ENCODE measurements at places on chromosomes 7 and 10.

DNA sequence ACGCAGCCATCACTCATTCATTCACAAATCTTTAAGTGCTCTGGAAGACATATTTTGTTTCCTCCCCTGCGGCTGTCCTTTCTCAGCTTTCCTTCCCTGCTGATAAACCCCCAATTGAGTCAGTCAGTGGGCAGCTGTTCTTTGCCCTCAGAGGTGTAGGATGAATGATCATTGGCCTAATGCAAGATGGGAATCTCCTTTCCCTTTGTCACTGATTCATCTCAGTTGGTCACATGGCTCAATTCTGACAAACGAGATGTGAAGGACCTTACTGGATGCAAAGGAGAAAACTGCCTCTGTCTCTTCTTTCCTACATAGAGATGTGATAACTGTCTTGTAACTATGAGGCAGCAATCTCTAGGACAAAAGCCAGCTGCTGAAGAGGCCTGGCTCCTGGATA, 44.6 kb downstream of the COL28A1 start:
- DNase-seq, result peak; percentile 18

DNA sequence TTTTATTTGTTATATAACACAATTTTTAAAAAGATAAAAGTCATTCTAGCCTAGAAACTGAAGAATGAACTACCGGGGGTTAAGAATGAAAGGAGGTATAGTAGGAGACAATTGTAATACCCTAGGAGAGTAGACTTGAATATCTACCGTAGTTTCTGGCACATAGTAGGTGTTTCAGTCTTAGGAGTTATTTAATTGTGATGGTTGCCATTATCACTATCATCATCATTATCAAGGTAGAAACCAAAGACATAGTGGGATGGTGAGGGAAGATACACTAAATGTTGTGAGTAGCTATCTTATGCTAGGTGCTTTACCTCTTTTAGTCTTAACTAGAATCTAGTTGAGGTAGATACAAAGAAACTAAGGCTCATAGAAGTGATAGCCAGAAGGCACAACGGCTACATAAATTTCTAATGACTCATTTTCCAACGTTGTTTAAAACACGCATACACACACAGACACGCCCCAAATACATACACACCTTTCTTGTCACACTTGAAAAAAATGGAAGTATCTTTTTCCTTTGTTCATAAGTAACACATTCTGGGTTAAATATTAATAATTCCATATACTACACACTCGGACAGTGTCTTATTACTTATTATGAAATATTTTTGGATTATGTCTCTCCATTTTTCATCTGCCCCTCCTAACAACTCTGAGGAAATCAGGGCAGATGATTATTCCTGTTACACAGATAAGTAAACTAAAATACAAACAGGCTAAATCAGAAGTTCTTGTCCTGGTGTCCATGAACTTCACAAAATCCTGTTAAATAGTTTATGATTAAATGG, 2.0 kb upstream of the ANLN start:
- DNase-seq, result no peak

DNA sequence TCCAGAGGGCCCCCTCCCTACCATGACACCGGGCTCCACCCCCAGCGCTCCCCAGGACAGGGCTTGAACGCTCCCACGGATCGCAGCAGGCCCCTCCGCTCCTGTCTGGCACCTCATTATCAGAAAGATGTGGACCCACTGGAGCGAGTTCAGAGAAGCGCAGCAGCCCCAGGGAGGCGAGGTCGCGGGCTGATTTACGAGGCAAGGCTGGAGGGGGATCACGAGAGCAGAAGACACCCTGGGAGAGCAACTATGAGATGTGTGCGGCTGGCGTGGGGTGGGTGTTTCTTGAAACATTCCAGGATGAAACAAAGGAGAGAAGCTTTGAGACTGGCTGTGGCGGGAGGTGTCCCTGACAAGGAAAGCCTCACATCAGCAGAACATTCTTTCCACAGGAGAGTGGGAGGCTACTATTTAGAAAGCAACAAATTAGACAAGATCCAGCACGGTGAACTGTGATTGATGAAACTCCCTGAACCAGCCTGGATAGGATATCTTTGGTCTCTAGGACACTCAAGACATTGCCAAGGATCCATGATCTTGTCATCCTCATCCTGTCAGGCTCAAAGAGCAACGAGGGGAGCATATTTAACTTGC, 66.0 kb downstream of the JCAD start:
- peak; percentile 33 for DNase-seq

- DNase-seq, result peak; percentile 58
Measured at GRCh38 chr7:27917774-27918314, 177.9 kb downstream of the TAX1BP1 start.

GRCh38 chr7:84722086-84722485, 464.8 kb downstream of the SEMA3D start:
- peak; percentile 34 for DNase-seq

DNA sequence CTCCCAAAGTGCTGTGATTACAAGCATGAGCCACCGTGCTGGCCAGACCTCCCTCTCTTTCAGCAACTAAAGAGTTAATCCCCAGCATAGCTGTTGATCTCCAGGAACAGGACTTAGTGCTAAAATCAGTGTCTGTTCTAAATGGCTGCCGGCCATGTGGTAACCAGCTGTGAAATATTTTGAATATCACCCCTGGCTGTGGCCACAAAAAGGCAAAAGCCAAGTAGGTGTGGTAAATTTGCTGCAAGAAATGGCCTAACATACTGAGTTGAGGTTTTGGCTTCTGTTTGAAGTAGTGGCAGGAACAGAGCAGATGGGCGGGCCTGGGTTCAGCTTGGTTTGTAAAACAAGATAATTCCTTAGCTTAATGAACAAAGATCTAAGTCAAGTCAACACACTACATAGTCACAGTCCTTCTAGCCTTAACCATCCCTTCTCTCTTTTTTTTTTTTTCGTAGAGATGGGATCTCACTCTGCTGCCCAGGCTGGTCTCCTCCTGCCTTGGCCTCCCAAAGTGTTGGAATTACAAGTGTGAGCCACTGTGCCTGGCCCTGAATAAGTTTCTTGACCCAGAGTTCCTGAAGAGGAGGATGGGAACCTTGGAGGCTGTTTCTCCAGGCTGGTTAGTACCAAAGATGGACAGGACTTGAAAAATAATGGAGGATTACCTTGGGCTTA, 22.7 kb upstream of the AGFG2 start:
- peak; percentile 98 for DNase-seq

- no peak for DNase-seq
Measured at GRCh38 chr7:47512481-47513176, 69.3 kb downstream of the TNS3 start.

- peak; percentile 5 for DNase-seq
Measured at GRCh38 chr7:132580277-132580676, 4.0 kb upstream of the PLXNA4 start.

- no peak for DNase-seq
Measured at GRCh38 chr7:3120513-3120912, 76.8 kb upstream of the CARD11 start.

DNA sequence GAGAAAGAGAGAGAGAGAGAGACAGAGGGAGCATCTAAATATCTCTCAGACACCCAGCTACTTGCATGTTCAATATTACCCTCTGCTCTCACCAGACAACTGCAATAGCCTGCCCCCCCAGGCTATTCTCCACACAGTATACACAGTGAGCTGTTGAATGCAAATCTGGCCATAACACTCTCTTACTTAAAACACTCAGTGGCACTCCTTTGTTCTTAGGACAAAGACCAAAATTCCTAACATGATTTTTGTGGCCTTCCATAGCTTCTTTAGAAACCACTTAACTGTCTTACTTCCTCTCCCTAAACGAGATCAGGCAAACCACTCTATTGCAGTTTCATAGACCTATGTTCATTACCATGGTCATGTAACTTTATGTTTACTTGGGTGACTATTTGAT, 903.6 kb upstream of the AUTS2 start:
- DNase-seq, result no peak

- no peak for DNase-seq
Measured at GRCh38 chr7:135514856-135515255, 5.0 kb upstream of the CNOT4 start.

- no peak for DNase-seq
Measured at GRCh38 chr7:2953099-2953498, 90.6 kb downstream of the CARD11 start.

DNA sequence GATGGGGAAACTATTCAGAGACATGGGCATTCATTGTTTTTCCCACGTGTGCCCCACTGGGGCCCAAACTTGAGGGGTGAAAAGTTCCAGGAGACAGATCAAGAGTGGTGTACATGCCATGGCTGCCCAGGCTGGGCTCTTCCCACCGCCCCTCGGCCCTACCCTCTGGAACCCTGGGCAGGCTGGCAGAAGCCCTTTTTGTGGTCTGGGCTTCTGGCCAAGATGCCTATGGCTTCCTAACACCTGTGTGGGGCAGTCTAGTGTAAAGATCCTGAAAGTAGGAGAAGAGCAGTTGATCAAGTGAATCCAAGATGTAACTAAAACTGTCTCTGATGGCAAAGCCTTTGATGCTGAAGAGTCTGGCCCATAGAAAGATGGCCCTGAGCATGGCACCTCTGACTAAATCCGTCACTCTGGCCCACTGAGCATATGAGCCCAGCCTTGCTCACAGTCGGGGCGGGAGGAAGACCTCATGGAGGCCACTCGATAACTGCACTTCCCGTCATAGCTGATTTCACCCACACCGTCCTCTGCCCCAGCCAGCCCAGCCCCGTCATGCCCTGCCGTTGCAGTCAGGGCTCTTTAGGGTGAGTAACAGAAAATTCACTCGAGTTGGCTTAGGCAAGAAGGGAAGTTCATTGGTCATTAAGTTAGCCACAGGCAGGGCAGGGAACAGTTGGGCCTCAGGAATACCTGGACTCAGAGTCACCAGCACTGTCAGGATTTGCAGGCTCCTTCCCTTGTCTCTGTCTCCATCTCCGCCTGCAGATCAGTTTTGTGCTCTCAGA, 37.9 kb upstream of the MTPAP start:
- DNase-seq, result no peak

DNA sequence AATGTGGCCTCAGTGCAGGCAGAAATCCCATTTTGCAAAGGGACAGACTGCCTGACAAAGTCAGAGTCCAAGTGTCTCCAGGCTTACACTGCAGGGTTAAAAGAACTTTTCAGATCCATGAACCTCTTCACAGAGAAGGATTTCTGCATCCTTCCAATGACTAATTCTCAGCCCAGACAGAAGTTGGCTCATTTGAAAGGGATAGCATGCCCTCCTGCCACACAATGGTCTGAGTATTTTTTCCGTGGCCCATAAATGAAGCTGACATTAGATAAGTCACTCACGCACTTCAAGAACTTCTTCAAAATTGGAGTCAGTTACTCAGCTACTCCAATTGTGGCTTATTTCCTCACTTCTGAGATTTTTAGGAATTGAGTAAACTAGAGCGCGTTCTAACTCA, 170.2 kb downstream of the PLXNA4 start:
- no peak for DNase-seq

- no peak for DNase-seq
Measured at GRCh38 chr7:139808427-139808826, 20.6 kb upstream of the TBXAS1 start.

GRCh38 chr7:158329014-158329610, 258.5 kb downstream of the PTPRN2 start:
- no peak for DNase-seq

DNA sequence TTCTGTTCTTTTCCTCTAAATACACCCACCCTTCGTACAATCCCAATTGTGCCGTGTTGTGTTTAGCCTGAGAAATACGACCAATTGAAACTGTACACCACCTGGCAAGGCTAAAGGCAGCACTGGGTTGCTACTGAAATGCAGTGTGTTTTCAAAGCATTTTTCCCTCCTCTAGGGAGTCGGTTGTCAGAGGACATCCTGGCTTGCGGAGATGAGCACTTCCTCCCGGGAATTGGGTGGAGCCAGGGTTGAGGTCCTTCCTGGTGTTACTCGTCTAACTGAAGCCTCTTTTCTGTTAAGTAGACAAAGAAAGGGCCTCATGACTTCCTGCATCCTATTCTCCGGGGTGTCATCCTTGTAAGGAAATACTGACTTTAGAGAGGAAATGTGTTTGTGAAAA, 133.5 kb downstream of the MTPAP start:
- DNase-seq, result peak; percentile 63

DNA sequence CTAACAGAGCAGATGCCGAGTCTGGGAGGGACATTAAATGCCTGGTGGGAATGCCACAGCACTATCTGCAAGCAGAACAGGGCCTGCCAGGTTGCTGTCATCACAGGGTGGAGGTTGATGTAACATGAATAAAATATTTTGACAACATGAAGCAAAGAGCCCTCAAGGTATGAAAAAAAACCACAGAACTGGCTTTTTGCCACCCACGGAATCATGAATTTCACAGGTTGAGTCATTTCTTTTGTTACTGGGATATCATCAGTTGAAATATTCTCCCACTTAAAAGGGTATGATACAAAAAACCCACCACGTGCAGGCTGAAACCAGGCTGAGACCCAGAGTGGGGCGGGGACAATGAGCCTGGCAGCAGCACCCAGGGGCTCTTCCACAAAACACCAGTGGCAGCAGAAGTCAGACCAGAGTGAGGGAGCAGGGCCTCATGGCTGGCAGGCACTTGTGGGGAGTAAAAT, 220.1 kb downstream of the TNS3 start:
- peak; percentile 87 for DNase-seq

GRCh38 chr10:122855745-122856144, 10.1 kb upstream of the CUZD1 start:
- DNase-seq, result peak; percentile 50

- no peak for DNase-seq
Measured at GRCh38 chr7:48901966-48902365, 22.4 kb upstream of the CDC14C start.

- no peak for DNase-seq
Measured at GRCh38 chr10:80526218-80526617, 11.5 kb upstream of the SH2D4B start.

DNA sequence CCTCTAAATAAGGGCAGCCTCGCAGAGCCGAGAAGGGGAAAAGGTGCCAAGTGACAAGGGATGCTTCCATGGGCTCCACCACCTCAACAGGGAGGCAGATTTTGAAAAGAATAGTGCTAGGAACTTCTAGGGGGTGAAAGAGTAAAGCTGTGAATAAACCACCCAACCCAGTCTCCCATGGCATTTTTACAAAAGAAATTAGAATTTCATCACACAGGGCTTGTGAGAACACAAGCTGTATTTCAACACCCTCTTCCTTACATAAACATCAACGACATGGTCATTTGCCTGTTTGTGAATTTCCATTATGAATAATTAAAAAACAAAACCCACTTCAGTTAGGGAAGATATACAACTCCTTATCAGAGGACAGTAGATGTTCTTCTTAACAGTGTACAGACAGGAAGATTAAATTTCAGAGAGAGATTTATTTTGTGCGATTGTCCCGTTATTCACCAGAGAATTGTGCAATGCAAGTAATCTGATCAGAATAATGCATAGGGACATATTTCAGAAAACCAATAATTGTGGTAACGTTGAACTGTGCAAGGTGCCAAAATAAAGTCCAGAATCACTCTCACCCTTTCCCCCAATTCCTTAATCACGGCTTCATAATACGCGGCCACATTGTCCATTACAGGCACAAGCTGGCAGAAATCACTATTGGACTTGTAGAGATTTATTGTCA, 207.8 kb upstream of the MGMT start:
- no peak for DNase-seq

- DNase-seq, result no peak
Measured at GRCh38 chr10:79148452-79149344, 79.9 kb downstream of the ZMIZ1 start.

All from choroid plexus epithelial cell (primary cell).